ENCODE measurements at places on chromosomes 5 and 9. TPM values are rescaled to one million over a fixed set of nuclear protein-coding genes. Genes with fewer than 3 reads are reported as not detected.

DNA sequence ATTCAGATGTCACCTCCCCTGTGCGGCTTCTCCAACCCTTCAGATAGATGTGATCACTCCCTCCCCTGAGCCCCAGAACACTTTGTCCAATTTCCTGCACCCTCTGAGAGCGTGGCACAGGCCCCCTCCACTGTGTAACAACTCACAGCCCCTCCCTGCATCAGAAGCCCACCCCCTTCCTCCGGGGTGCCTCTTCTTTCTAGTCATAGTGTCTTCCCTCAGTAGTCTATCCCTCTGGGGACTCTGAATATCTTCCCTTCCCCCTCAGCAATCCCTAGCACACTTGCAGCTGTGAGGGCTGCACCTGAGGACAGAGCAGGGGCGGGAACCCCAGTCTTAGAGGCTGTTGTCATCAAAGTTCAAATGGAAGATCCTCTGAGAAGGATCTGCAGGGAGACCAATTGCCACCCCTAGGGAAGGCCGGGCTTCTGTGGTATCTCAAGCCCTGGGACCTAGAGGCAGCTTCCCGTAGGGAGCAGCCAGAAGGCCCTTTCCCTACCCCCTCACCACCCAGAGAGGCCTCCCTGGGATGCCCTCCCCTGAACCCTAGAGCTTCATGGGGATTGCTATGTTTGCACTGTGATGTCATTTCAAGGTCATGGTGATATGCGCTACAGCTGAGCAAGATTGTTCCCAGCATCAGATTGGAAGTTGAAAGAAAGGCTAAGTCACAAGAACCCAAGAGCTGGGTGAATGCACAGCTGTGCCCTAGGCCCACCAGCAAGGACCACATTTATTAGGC lies 70.7 kb downstream of the THBS4 start:
- DNase-seq: no peak

DNA sequence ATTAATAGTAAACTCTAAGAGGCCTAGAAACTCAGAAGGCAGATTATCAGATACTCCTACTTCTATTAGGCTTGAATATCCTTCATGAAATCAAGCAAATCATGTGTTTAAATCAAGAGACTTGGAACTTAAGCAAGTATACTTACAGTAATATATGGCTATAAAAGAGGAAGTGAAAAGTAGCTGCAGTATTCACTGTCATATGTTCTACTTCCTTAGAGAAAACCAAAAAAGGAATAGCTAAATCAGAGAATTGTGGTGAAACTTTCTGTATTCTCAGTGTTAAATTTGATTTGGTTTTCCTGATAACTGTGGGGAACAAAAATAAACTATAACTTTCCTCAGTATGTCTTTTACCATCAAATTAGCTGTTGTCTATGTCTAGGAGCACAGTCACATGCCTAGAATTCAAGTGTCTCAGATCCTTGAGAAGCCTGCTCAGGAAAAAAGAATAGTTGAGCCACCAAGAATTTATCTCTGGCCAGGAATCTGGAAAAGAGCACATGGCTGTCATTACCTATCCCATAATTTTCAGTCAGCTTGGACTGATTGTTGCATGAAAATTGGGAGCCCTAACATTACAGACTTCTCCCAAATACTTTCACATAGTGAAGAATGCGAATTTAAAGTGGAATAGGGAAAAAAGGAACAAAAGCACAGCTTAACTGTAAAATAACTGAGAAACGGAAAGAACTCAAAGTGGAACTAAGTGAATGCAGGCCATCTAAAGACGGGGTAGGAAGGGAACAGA lies 1.7 kb downstream of the FKBP15 start:
- DNase-seq: no peak

DNA sequence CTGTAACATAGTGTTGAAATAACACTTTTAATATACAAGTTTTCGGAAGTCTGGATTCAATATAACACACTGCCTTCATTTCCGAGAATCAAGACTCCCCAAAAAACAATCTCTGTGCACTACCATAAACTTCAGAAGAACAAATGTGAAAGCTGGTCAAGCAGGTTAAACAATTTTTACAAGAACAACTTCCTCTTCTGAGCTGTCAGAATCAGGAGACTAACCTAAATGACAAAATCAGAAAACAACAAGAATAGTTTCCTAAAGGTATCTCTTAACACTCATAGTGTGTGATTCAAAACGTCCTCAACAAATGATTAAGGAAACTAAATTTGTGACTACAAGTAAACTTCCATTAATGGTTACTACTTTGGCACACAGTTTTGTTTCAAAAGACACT lies 11.6 kb downstream of the C9orf72 start:
- no peak for DNase-seq

GRCh38 chr5:181039931-181040630 lies at the start of gene BTNL9:
Gene BTNL9 (plus strand): TSS chr5:181040266. CDS start chr5:181045490, 5,224 bp downstream.
- DNase-seq: no peak

GRCh38 chr9:75892216-75892911 lies 1.9 kb downstream of the PCSK5 start:
- DNase-seq: no peak

- DNase-seq: no peak
These were observed 30.9 kb downstream of the GDNF start for GRCh38 chr5:37808945-37809344.

DNA sequence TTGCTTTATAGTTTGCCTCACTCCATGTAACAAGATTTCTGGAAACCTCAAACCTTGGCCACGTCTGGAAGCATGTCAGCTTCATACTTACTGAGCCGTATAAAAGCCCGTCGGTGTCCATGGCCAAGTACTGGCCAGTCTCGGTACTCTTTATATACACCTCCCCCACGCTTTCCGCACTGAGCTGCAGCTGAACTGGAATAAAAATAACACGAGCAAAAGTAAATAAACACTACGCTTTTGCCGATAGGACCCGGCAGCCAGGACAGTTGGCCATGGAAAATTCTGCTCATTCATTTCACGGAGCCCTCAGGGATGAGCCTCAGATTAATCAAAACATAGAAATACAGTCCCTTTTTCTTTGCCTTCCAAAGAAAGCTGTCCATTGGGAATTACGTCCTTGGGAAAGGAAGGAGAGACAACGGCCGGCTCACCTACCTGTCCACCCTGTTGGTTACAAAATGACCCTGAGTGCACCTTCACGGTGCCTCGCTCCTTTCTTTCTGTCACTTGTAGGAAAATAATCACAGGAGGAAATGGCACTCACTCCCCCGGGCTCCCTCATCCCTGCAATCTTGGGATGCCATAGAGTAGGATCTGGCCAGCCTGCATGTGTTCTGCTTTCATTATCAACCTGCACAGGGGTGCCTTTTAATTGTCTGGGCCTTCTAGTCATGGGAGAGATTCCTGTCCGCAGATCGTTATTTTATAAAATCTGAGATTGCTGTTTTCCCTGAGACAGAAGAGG lies 85.1 kb downstream of the FGF1 start:
- DNase-seq: no peak

DNA sequence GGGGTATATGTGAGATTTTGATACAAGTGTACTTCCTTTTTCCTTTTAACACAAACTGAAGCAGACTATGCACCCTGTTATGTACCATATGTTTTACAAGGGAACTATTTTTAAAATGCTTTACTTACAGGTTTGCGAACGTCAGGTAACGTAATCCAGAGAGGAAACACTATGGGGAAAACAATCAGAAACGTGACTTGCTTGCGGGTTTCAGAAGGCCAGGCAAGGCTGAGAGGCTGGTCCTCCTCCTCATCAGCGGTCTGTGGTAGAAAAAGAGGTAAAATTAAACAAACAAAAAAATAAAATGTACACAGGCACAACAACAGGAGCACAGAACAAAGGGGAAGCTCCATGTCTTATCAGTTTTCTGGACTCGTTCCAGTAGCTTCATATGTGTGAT lies 141.2 kb downstream of the ACER2 start:
- no peak for DNase-seq

- DNase-seq: no peak
These were observed 9.7 kb upstream of the SLC6A18 start for GRCh38 chr5:1215320-1216096.

The WDR38 gene
- not detected for total RNA-seq

DNA sequence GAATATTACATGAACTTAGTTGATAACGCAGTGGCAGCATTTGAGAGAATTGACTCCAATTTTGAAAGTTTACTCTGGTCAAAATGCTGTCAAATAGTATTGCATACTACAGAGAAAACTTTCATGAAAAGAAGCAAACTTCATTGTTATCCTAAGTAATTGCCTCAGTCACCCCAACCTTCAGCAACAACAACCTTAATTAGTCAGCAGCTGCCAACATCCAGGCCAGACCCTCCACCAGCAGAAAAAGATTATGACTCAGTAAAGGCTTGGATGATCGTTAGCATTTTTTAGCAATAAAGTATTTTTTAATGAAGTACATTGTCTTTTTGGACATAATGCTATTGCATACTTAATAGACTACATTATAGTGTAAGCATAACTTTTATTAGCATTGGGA lies 40.8 kb upstream of the SPDL1 start:
- no peak for DNase-seq

The SEMA6A gene
- total RNA-seq: not detected

The TMEM252 gene
- not detected for total RNA-seq

DNA sequence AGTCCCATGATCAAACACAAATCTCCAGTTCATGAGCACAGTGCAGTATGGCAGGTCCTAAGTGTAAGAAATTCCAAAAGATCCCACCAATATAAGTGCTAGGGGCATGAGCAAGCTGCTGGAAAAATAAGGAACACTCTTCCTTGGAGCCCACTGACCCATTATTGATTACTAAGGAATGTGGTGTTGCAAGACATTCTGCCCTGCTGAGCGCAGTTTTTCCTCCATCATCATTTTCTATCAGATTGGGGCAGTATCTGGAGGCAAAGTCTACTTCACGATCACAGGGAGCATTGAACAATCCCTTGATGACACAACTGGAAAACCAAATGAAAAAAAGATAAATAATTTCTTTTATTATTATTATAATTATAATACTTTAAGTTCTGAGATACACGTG lies 129.2 kb downstream of the UGCG start:
- no peak for DNase-seq

- DNase-seq: peak; percentile 33
These were observed 144.9 kb downstream of the BARX1 start for GRCh38 chr9:93810028-93810971.

The ITK gene
- total RNA-seq: 209 TPM

- no peak for DNase-seq
These were observed 184.0 kb downstream of the MAN2A1 start for GRCh38 chr5:109873687-109874086.

DNA sequence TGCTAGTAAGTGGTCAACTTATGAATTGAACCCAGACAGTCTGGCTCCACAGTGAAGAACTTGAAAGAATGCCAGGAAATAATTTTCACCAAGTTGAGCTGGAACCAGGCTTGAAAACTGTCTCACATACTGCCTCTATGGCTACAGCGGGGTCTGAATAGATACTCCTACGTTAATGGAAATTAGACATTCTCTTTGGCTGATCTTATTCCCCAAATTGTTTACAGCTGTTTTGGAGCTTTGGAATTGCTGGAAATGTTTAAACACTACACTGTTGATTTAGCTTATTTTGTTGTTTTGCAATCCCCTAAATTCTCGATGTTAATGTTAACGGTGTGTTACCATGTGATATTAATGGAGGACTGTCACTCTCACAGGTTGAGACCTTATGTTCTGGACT lies 146.4 kb downstream of the FBXL7 start:
- no peak for DNase-seq

- DNase-seq: no peak
These were observed 143.9 kb downstream of the CACNA1B start for GRCh38 chr9:138021251-138022056.

DNA sequence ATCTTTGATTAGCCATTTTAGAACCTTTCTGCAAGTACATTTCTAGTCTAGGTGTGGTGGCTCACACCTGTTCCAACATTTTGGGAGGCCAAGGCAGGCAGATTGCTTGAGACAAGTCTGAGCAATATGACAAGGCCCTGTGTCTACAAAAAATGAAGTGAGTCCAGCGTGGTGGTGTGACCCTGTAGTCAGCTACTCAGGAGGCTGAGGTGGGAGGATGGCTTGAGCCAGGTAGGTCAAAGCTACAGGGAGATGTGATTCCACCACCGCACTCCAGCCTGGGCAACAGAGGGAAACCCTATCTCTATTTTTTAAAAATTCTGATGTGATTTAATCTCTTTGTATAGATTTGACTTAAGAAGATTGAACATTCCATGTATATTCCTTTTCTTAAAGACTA lies 95.7 kb upstream of the FAM120A start:
- DNase-seq: no peak

GRCh38 chr9:125747053-125747764 lies at the start of gene PBX3:
Gene PBX3 (plus strand): TSS chr9:125747373.
- DNase-seq: peak; percentile 52

DNA sequence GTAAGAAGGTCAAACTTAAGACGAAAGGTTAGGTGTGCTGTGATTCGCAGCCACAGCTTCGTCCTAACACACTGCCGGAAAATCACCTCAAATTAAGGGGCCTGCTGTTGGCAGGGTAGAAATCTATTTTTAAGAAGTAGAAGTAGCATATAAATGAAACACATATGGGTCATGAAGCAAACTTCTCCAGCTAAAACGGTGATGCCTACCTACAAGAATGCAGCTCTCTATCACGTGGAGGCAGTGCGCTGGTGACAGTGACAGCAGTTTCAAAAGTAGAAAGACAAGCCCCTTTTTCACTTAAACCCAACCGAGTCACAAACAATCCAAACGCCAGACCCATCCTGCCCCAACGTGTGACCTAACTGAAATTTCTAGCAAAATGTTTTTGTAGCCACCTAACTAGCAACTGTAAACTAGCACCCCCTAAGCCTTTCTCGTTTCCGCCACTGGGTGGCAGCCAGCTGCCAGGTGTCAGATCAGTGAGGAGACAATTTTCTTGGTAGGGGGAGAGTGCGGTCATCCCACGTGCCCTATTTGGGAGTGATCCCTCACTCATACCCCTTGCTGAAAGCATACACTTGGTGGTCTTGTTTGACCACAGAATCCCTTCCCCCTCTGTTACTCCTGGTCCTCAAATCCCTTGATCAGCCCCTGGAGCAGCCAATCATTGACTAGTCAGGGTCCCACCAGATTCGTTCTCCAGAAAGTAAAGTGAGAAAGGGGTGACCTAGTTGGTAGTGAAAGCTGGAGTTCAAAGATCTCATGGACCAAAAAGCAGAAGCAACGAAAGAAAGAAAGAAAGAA lies 71.8 kb upstream of the MAMDC2 start:
- peak; percentile 63 for DNase-seq

GRCh38 chr9:5846501-5846921 lies 13.6 kb upstream of the ERMP1 start:
- DNase-seq: no peak

GRCh38 chr9:113653746-113654604 lies 190.4 kb downstream of the RGS3 start:
- no peak for DNase-seq

The CRB2 gene
- not detected for total RNA-seq
